Calu3 (cell line): ENCODE measurements at places on chromosomes 16 and 17.

DNA sequence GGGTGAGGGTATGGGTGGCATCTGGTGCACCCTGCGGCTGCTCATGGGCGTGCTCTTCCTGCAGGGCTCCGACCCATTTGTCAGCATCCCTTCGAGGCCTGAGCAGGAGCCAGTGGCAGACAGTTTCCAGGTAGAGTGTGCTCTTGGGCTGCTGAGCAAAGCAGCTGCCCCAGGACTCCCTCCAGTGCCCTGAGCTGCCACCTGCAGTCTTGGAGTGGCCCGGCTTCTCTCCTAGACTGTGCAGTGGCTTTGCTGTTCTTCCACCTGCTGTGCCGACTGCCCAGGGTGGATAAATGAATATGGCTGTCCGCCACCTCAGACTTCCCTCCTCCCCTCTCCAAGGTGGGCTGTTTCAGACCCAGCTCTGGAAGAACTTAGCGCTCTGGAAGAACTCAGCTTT, 10.8 kb upstream of the JPT2 start:
- no peak for DNase-seq

DNA sequence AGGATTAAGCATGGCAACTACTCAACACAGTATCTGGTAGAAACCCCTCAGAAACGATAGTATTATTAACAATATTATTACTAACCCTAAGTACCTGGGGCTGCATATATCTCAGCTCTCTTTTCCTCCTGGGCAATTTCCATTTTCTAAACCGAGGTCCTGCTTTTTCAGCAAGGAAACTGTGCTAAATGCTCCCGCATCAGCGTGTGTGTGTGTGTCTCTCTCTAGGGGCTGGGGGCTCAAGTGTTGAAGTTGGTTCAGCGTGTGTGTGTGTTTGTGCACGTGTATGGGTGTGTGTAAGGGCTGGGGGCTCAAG, 169.3 kb upstream of the MAF start:
- DNase-seq, result no peak

- DNase-seq, result peak; percentile 59
Observed at GRCh38 chr17:29555840-29556239, 11.0 kb downstream of the ABHD15 start.

- no peak for DNase-seq
Observed at GRCh38 chr17:77237232-77238008, 96.7 kb downstream of the SEC14L1 start.

- no peak for DNase-seq
Observed at GRCh38 chr17:37820995-37821713, 76.3 kb upstream of the HNF1B start.

DNA sequence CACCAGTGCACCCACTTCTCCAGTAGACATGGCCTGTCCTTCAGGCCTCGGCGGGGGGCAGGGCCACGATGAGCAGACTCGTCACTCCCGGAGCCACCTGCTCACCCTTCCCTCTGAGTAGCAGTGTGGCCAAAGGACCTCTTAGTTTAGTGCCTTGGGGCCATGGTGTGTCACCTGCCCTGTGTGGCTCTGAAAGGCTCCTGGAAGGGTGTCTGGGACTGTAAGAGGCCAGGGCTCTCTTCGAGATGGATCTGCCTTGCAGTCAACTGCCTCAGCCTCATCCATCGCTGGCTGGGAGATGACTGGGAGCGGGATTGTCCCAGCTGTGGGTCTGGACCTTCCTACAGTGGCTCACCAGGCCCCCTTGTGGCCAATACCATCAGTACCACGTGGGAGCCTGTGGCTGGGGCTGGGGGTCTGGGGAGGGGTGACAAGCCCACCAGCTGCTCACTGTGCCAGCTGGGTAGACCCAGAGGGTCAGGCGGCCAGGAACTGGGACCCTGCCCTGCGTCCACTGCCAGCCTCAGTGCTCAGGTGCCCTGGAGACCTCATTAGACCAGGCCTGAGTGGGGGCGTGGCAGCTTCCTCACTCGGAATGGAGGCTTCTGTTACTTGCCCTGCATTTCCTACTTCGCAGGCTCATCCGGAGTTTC, 133.4 kb downstream of the OR1D5 start:
- DNase-seq, result peak; percentile 52

- DNase-seq, result no peak
Observed at GRCh38 chr17:5929721-5930120, 140.5 kb upstream of the WSCD1 start.

- no peak for DNase-seq
Observed at GRCh38 chr17:56367366-56367765, 214.1 kb downstream of the ANKFN1 start.

GRCh38 chr16:16161319-16161718, 62.0 kb downstream of the ABCC6 start:
- no peak for DNase-seq

GRCh38 chr17:1989135-1989534, 36.0 kb downstream of the RTN4RL1 start:
- DNase-seq, result no peak

- DNase-seq, result no peak
Observed at GRCh38 chr17:2482218-2482617, 29.5 kb downstream of the METTL16 start.

GRCh38 chr17:53168413-53168812, 654.3 kb upstream of the KIF2B start:
- no peak for DNase-seq

- no peak for DNase-seq
Observed at GRCh38 chr16:19137201-19138128, 23.7 kb downstream of the ITPRIPL2 start.

GRCh38 chr16:30715750-30716445, 16.9 kb downstream of the SRCAP start:
- no peak for DNase-seq

- no peak for DNase-seq
Observed at GRCh38 chr16:62079236-62079635, 43.0 kb upstream of the CDH8 start.

DNA sequence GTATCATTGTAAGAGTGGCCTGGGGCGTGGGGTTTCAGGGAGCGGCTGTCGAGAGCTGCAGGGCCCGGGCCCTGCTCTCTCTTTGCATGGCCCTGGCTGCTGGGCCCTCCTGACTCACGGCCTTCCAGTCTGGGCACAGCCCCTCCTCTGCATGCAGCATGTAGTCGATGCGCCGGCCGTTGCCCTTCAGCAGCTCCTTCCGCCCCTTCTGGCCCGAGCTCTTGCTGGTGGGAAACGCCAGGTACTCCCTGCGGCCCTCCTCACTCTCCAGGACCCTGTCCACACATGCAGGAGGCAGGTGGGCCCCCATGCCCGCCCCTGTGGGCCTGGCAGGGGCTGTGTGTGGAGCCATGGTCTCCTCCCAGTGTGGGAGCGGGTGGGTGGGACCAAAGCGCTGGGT, 50.7 kb downstream of the PRMT7 start:
- no peak for DNase-seq

GRCh38 chr16:12141073-12141951, 164.8 kb downstream of the SNX29 start:
- DNase-seq, result no peak

DNA sequence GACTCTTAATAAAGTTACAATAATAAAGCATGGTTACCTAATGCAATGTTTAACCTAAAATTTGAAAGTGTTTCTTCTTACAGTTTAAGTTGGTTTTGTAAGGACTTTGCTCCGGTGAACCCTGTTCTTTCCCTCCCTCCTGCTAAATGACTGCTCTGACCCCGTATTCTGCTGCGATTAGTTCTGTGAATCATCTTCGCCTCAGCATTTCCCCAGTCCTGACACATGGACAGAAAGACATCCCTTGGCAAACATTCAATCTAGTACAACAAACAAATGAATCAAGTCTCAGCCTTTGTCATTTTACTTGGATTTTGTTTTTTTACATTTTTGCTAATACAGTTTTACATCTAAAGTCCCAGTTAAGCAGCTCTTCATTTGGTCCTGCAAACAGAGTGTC, 15.4 kb downstream of the KCNJ2 start:
- no peak for DNase-seq

- no peak for DNase-seq
Observed at GRCh38 chr16:12158428-12158827, 181.9 kb downstream of the SNX29 start.

GRCh38 chr16:30976486-30976885, 8.5 kb upstream of the HSD3B7 start:
- DNase-seq, result no peak
